ENCODE measurements at places on chromosomes 5 and 9.

- no peak for DNase-seq
Measured at GRCh38 chr9:33273972-33274328, 9.1 kb downstream of the CHMP5 start.

DNA sequence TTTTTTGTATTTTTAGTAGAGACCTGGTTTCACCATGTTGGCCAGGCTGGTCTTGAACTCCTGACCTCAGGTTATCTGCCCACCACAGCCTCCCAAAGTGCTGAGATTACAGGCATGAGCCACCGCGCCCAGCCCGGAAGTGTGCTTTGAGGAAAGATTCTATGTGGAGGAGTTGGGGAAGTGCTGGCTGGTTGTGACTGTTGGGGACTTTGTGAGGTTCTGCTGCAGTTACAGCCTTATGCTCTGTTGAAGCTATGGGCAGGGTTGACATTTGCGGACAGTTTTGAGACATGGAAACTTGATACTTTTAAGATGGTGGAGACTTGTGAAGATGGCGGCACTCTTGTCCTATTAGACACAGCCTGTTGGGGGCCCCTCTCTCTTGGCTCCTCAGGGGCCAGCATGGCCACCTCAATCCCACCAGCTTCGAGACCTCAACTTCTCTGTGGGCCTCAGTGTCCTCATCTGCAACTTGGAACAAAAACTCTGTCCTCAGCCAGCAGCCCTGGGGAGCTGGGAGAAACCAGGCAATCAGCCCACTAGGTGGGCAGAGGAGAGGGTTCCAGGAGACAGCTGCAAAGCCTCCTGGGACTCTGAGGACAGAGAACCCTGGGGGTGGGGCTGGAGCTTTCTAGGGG, 24.9 kb downstream of the C9orf50 start:
- DNase-seq: no peak

DNA sequence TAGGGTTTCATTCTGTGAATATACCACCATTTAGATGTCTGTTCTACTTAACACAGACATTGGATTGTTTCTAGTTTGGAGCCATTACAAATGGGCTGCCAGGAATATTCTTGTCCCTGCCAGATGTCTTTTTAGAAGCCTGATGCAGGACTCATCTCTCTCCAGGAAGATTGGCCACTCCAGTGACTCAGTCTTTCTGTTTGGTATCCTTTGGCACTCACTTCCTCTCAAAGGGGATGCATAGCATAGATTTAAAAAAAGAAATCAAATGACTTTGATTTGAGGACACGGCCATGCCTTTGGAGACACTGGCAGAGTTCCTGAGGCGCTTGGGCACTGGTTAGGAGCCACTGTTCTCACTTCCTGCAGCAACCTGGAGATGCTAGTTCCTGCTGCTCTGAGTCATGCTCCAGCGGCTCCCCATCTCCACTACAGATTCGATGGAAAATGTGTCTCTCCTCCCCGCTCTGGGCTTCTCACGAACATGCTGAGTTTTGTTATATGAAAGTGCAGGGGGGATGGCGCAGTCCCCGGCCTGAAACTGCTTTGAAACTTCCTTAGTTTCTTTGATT, 3.5 kb upstream of the ZNF366 start:
- no peak for DNase-seq

GRCh38 chr5:124972703-124973102, 226.3 kb upstream of the ZNF608 start:
- DNase-seq: no peak

DNA sequence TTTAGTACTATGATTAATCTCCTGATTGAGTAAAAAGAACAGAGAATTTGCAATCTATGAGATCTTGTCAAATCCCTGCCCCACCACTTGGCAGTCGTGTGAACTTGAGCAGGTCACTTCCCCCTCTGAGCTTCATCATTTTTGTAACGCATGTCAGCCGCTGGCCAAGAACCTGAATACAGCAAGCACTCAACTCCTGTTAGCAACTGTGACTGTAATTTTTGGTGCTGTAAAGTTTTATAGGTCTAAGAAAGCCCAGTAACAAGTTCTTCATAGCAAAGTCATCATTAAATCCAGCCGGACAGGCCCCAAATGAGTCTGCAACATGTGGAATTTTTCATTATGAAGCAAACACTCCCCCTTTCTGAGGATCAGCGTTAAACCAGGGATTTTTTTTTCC, 49.4 kb downstream of the DRD1 start:
- DNase-seq: no peak

GRCh38 chr5:141765896-141766551, 84.0 kb upstream of the ARAP3 start:
- DNase-seq: no peak

- DNase-seq: no peak
Measured at GRCh38 chr5:110104726-110105669, 415.3 kb downstream of the MAN2A1 start.

GRCh38 chr5:120092649-120093048, 371.5 kb upstream of the PRR16 start:
- DNase-seq: no peak

- no peak for DNase-seq
Measured at GRCh38 chr5:17079562-17079961, 137.9 kb upstream of the BASP1 start.

- DNase-seq: no peak
Measured at GRCh38 chr5:6737043-6737941, 24.1 kb downstream of the TENT4A start.

GRCh38 chr9:89912605-89912953, 307.8 kb downstream of the GADD45G start:
- no peak for DNase-seq

- DNase-seq: no peak
Measured at GRCh38 chr5:86124333-86124732, 493.4 kb upstream of the COX7C start.

DNA sequence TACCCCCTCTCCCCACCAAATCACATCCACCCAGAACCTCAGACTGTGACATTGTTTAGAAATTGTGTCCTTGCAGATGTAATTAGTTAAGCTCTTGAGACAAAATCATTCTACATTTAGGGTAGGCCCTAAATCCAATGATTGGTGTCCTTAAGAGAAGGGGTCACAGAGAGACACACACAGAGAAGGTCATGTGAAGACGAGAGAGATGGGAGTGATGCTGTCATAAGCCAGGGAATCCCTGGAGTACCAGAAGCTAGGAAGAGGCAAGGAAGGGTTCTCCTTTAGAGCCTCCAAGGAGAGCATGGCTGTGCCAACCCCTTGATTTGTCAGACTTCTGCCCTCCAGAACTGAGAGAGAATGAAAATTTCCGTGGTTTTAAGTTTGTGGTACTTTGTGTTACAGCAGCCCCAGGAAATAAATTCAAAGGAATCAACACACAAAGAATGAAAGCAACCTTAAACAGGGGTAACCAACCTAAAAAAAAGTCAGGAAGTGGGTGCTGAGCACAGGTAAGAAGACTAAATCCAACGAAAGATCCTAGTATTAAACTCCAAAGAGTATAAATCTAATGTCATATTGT, 33.6 kb downstream of the TIMD4 start:
- no peak for DNase-seq

GRCh38 chr5:164722702-164723101, 1217.3 kb downstream of the MAT2B start:
- no peak for DNase-seq

DNA sequence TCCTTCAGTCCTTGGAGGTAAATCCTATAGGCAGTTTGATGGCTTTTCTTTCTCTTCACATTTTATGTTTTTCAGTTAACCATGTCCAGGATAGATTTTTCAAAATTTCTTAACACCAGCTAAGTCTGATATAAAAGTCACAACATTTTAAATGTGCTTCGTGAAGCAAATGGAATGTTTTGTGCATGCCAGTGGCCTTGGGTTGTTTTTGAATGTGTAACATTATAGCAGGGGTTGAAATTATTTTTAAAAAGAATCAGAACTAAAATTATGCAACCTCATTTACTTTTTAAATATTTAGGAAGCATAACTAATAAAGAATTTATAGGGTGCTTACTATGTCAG, 201.1 kb downstream of the ARHGEF28 start:
- DNase-seq: no peak
